Ascending aorta (tissue), 2 donors: ENCODE measurements at places on chromosomes 1 and 21.

DNA sequence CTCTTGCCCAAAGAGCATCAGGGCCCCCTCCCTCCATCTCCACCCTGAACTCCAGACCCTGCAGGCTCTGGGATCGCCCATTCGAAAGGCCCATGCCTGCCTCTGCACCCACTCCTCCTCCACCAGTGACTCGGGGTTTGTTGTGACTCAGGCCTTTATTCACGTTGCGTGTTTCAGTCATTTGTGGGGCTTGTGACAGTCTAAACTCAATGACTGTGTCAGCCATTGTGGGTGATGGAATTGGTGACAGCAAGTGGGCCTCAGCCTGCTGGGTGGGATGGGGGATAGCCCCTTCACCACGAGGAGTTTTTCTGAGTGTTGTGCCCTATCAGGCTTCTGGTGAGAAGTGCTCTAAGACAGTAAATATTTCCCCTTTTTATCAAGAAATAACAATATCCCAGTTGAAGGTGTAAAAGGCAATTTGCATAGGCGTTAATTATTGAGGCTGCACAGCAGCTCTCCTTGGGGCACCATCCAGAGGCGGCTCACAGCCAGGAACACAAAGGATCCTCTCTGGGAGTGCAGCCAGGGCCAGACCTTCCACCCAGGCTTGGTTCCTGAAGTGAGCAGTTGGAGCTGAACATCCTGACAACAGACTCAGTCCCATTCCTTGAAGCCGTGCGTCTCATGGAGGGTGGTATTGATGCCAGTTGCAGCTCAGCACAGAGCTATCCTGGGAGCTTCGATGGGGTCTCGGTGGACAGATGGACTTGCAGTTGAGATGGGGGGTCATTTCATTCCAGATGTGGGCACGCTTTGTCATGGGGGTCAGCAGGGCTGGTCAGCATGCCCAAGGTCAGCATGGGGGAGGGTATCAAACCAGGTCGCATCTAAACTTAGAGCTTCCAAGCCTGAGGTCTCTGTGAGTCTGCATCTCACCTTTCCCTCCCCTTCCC, 135.6 kb upstream of the CACNA1E start:
- no peak for DNase-seq

- DNase-seq: no peak
Observed at GRCh38 chr1:61210435-61211154, 128.2 kb downstream of the NFIA start.

DNA sequence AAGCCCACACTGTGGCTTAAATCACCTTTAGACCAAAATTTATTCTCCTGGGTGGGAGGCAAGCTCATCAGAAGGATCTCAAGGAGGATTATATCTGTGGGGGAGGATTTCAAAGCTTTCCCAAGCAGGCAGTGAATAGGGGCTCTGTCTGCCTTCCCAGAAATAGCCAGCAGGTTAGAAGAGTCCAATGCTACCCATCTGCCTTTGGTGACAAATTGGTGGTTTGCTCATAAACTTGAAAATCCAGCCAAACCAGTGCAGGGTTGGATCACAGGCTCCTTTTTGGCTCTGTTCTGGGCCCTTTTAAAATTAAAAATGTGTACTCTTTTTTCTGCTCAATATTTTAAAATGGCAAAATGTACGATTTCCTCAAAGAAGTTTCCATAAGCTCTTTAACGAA, 118.9 kb upstream of the ZC3H11B start:
- DNase-seq: no peak

DNA sequence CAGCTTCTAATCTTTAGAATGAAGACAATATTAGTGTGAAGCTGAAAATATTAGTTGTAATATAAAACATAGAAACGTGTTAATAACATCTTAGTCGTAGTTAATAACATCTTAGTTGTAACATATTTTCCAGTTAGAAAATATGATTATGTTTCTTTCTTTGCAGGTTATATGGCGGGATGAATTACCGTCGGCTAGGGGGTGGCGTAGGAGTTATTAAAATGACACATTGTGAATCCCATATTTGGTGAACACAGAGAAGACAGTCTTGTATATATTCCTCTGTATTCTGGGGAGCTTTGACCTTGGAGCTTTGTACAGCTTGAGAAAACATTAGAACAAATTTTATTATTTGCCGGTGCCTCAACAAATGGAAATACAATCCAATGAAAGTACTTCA, 39.5 kb upstream of the DARS2 start:
- DNase-seq: no peak

DNA sequence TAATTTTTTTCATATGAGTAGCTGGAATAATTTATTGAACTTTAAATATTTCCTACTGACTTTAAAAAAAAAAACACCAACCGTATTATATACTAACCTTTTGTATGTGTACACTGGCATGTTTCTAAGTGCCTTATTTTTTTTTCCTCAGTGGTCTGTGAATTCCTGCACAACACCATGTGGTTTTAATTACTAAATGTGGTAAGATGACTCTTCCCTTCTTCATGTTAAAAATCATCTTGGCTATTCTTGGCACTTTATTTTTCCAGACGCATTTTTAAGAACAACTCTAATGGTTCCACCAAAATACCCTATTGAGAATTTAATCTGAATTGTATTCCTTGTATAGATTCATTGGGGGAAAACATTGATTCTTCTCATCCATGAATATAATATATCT, 28.4 kb downstream of the PPP2R5A start:
- no peak for DNase-seq

GRCh38 chr1:243963571-243963970, 87.5 kb upstream of the ZBTB18 start:
- DNase-seq: no peak

- DNase-seq: no peak
Observed at GRCh38 chr1:59014827-59015226, 231.0 kb upstream of the JUN start.

DNA sequence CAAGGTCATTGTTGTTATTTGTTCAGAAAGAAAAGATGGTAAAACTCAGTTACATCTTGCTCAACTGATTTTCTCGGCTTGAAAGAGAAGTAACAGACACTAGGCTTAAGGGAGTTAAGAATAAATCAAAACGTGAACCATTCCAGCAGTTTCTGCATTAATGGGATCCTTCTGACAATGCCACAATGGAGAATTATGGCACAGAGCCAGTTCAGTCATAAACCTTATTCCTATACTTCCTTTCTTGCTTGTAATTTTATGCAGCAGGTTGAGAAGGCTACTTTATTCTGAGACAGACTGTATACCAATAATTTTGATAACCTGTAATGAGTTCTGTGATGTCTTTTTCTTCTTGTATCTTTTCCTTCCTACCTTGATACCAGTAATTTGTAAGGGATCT, 167.0 kb downstream of the C1orf21 start:
- DNase-seq: no peak

DNA sequence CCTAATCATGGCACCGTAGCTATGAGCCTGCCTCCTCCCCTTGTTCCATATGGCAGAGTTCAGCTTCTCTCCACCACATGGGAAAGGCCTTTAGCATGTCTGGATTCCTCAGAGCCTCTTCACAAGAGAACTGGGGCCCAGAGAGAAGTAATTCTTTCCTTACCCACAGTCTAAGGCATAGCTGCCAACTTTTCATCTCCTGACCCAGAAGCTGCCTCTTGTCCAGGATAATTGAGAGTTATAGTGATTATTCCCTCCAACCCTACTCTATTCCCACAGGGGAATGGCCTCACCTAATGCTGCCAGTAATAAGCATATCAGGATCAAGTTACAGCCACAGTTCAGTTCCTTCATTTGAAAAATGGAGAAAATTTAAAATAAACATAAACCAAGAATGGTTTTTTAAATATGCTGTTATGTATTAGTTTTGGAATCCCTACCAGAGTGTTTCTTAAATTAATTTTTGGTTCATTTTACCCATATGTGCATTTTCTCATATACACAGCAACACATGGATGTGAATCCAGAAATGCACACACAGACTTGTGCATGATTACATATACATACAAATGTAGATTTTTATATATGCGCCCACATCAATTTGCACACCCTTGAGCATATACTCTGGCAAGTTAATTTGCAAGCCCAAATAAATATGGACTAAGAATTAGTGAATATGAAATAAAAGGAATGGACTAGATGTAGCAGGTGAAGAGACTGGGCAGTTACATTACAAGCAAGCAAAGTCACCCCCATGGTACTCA, 63.9 kb upstream of the WARS2 start:
- DNase-seq: no peak

DNA sequence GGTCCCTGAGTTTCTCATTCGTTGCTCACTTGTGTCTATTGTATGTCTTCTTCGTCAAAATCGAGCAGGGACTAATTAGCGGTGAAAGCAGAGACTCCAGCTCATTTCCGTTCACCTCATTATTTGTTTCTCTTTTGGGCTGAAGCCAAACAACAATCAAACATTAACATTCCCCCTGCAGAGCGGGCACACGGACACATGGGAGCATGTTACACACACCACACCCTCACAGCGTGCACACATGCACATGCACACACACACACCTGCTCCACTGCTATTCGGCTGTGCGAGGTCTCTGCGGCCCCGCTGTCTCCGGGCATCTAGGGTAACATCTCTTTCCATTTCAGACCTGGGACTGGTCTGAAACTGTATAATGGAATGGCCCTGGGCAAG, 58.5 kb upstream of the LRRC8D start:
- no peak for DNase-seq

DNA sequence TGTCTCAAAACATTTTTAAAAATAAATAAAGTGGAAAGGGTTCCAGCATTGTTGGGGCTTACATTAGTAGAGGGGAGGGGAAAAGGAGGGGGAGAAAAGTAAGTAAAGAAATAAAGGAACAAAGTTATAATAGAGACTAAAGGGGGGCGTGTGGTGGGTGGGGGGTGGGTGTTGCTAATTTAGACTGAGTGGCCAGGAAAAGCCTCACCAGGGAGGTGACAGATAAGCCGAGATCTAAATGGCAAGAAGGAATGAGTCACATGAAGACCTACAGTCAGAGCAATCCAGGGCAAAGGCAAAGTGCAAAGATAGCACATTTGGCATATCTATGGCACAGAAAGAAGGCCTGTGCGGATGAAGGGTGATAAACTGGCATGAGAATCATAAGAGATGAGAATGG, 7.5 kb downstream of the MPL start:
- no peak for DNase-seq

DNA sequence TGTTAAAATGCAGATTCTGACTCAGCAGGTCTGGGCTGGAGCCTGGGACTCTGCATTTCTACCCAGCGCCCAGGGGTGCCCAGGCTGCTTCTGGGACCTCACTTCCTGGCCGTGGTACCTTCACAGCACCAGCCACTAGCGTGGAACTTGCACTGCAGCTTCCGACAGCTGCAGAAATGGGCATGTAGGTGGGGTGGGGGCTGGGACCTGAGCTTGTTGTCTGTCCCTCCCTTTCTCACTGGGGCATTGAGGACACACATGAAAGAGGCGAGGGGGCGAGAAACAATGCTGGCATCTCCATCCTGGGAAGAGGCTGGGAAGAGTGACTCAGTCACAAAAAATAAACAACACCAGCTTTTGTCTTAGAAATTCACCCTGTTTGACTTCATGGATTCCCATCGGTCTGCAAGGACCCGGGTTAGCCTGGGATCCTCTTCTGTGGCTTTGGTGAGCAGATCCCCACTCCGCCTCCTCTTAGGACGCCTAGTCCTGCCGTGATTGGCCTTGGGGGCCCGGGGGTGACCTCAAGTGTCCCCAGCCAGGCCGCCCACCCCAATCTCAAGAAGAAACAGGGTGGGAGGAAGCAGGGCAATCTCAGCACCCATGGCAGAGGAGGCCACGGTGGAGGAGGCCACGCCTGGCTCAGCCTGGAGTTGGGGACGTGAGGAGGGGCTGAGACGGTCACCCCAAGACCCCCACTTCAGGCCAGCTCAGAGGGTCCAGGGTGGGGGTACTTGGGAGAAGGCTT, 29.9 kb upstream of the POFUT2 start:
- peak; percentile 60 for DNase-seq

DNA sequence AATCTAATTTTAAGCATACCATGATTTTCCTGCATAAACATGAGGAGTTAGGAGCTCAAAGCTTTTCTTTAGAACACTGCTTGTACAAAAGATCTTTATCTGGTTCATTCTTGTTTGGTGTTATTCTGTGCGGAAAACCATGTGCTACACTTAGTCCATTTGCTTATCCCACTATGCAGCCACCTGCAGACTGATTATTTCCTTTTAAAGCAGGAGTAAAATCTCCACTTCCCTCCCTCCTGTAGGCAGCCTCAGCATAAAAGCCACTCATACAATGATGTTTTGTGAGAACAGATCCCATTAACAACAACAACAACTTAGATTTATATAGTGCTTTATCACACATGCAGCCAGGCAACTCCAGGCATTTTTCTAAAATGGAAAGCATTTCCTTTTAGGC, 355.3 kb upstream of the NEGR1 start:
- DNase-seq: no peak

DNA sequence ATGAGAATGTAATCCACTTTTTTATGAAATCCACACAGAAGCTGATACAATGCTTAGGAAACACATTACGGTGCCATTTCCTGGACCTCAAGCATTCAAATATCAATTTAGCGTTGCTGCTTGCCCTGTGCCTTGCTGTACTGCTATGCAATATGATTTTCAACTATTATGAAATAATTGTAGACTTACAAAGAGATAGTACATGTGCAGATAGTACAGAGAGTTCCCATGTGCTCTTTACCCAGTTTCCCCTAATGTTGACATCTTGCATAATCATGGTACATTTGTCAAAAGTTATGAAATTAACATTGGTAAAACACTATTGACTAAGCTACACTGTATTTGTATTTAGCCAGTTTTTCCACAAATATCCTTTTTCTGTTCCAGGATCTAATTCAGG, 37.7 kb upstream of the PTBP2 start:
- DNase-seq: no peak

DNA sequence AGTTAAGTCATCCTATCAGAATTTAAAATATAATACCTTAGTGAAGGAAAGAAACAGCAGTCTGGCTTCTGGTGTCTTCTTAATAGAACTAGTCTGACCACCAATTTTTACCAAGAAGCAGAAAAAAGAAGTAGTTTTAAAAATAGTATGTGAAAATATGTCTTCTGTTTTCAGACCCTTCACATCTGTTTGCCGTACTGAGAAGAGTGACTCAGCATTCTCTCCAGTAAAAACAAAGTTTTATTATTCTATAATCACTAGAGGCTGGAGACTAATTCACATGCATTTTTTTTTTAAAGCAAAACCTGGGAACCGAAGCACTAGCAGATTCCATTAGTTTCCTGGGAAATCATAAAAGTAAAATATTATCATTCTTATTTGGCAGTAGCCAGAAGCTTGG, 163.8 kb downstream of the COL24A1 start:
- DNase-seq: no peak

DNA sequence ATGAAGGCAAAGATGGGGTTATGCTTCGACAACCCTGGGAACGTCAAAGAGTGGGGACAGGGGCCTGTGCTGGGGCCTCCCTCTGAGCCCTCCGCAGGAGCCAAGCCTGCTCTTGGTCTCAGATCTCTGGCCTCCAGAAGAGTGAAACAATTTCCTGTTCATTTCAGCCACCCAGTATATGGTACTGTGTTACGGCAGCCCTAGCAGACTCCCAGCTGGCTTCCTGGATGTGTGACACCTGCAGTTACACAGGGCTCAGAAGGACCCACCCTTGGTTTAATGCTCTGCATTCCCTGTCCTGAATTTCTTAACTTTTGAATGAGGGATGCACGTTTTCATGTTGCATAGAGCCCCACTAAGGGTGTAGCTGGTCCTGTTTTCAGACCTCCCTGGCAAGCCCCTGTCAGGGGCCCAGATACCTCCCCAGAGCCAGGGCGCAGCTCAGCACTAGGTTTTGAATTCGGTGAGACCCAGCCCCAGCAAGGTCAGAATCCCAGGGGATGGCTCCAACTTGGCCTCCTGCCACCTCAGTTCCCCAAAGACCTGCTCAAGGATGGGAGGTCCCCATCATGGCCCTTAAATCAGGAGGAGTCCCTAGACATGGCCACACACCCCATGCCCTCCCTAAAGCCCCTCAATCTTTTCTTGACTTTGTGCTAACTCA, 79.0 kb upstream of the IFFO2 start:
- DNase-seq: no peak
